ENCODE measurements at places on chromosomes 12 and 14.

DNA sequence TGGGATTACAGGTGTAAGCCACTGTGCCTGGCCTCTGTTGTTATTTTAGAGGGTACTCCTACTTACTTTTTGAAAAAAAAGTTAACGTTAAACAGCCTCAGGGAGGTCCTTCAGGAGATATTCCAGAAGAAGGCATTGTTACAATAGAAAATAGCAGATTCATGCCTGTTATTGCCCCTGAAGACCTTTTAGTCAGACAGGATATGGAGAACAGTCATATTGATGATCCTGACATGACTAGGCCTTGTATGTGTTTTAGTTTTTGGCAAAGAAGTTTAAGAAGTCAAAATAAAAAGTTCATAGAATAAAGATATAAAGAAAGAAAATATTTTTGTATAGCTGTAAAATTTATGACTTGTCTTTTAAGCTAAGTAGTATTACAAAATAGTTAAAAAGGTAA lies 45.3 kb downstream of the WASHC3 start:
- no peak for DNase-seq

DNA sequence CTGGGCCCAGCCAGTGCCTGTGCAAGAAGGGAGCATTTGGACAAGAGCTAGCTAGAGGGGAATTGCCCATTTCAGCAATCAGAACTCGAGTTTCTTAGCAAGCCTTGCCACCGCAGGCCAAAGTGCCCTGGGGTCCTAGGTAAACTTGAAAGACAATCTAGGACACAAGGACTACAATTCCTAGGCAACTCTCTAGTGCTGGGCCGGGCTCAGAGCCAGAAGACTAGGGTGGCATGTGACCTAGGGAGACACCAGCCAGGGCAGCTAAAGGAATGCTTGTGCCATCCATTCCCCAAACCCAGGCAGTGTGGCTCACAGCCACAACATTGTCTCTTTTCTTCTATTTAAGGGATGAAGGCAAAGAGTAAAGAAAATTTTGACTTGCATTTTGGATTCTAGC lies 205.0 kb downstream of the BMP4 start:
- DNase-seq = no peak

DNA sequence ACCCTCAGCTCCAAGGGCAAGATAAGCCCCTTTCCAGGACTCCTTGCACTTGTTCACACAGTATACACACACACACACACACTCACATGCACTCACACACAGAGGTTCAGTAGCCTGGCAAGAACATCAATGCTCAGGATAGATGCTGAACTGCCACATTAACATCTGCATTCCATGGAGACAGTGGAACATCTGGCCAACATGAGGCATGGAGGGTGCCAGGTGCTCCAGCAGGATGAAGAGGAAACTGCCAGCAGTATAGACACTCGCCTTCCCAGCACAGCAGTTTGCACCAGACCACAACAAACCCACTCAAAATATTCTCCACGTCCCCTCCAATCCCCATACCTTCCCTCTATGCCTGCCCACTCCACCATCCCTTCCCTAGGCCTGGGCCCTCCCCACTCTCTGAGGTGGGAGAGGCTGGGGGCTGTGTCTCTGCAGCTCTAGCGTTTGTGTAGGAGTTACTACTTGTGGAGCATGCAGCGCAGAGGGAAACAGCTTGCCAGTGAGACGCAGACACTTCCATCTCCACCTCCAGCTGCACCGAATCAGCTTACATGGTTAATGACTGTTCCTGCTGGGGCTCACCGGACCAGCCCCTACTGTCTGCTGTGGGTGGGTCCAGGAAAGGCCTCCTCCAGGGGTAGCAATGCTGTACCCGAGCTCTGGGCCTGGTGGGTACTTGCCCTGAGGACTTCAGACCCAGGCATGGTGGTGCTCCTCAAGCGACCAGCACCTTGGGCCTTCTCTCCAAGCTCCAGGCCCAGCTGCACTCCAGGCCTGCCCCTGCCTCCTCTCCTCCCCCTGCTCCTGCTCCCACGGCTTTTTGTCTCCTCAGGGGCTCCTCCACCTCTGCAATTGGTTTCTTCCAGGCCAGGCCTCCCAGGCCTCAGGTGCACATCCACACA lies 18.6 kb upstream of the PLEKHG3 start:
- no peak for DNase-seq

DNA sequence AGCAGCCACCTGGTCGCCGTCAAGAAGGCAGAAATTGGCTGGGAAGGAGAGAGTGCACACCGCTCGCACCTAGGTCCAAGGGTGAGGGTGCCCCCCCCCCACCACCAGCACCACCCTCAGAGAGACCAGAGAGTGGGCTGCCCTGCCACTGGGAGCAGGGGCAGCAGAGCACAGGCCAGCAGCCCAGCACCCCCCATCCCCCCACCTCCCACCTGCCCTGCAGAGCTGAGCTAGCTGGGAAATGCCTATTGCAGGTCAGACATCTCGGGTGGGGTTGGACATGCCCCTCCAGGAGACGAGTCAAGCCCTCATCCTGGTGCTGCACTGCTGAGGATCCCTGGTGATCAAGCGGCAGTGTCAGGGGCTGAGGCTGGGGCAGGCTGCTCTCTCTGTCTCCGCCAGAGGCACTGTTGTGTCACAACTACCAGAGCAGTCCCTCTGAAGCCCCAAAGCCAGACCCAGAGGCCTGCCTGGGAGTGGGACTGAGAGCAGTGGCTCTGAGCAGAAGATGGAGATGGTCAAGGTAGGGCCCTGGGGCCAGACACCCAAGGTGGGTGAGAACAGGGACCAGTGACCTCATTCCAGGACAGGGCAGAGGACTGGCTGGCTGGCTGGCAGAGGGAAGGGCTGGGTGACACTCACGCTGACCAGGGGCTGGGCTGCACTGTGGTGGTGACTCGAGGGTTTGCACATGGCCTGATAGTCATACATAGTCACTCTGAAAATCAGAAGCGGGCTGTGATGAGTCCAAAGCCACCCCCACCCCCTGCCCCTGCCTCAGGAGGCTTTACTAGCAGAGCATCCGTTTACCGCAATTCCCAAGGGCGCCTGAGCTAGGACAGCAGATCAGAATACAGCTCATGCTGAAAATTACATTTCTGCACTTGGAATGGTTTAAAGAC lies 19.7 kb upstream of the LRTM2 start:
- DNase-seq = no peak

- no peak for DNase-seq
Observed at GRCh38 chr12:22539055-22539454, 5.3 kb downstream of the C2CD5 start.

GRCh38 chr14:74964787-74965485 lies 9.5 kb upstream of the PGF start:
- no peak for DNase-seq

DNA sequence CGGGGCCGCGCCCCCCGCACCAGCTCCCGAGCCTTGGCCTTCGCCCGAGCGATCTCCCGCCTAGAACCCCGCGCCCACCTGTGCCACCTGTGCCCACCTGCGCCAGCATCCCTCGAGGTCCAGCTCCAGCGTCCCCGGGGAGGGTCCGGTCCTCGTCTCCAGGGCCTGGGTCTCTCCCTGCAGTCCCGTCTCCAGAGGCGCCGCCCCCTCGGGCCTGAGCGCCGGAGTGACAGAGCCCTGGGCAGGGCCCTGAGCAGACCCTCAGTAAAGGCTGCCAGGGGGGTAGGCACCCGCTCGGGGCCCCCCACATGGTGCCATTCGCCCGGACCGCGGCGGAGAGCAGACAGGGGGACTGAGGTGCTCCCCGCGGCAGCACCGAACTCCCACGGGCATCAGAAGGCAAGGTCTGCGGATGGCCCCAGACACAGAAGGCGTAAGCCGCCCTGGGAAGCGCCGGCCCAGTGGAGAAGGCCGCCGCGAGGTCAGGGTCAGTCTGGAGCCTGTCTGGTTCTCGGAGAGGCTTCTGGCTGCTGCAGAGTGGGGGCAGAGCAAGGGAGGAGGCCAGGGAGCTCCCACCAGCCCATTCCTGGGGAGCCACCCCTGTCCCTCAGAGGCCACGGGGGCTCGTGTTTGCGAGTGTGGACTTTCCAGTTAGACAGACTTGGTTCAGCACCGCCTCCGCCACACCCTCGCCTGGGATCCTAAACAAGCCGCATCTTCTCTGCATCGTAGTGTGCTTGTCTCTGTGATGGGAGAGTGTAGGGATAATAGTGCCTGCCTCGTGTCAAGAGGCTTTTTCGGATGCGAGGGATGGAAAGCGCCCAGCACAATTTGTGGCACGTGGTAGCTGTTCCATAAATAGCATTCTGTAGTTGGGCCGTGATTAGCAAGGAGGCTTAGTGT lies 1.1 kb upstream of the PPP1R13B start:
- no peak for DNase-seq

All from SHP77 treated with DMSO at 0.1 percent for 48 hours (cell line).